ENCODE measurements at places on chromosomes 12 and 14. TPM values are rescaled to one million over a fixed set of nuclear protein-coding genes. Genes with fewer than 3 reads are reported as not detected.

The ETFBKMT gene
- total RNA-seq = 1.5 TPM

- no peaks in the 10 kb centered on the region for H3K36me3 ChIP-seq
- no peak for DNase-seq
- H3K4me3 ChIP-seq = no peak overlapping the region
- H3K4me1 ChIP-seq = no peaks in the 10 kb centered on the region
- peaks cover 8% of the 10 kb centered on the region for H3K27me3 ChIP-seq
Observed at GRCh38 chr12:14999021-14999694, 26.3 kb downstream of the PDE6H start.

DNA sequence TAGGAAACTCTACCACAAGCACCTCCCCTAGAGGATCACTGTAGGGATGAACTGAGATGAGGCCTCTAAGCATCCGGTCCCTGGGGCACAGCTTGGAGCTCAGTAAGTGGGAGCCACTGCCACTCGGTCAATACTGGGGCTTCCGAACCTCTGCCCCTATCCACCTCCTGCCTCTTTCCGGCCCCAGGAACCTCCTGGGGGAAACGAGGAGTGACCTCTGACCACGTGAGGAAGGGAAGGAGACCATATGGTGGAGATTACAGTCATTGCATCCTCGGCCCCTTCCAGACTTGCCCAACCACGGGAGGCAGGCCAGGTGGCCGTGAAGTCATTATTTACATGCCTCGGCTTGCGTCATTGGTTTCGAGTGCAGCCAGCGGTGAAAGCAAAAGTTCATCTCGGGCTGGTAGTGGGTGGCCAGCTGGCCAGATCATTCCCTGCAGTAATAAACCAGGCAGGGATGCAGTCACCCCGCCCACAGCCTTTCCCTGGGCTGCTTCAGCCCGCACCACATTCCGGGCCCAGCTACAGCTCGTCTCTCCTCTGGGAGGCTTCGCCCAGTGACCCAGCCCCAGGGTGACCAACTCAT, 65.4 kb downstream of the C14orf132 start:
- no peaks in the 10 kb centered on the region for H3K4me1 ChIP-seq
- H3K36me3 ChIP-seq = no peaks in the 10 kb centered on the region
- H3K4me3 ChIP-seq = no peak overlapping the region
- no peaks in the 10 kb centered on the region for H3K27me3 ChIP-seq
- DNase-seq = no peak

DNA sequence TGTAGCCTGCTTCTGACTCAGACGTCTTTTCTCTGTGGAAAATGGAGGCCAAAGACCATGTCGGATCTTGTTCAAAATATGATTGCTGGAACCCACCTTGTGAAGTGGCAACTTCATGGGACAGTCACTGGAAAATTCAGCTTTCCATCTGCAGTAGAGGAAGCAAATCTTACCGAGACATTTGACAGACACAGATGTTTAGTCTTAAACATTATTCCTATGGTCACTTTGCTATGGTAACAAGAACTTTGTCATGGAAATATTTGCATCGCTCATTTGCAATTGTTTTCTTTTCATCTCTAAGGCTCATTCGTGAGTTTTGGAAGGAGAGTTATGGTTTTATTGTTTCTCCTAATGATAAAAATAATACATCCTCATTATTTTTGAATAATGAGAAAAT, 98.3 kb upstream of the HIF1A start:
- no peak overlapping the region for H3K27ac ChIP-seq
- H3K4me1 ChIP-seq = peaks cover 3% of the 10 kb centered on the region
- H3K27me3 ChIP-seq = no peaks in the 10 kb centered on the region
- no peak overlapping the region for H3K4me3 ChIP-seq
- no peaks in the 10 kb centered on the region for H3K36me3 ChIP-seq

DNA sequence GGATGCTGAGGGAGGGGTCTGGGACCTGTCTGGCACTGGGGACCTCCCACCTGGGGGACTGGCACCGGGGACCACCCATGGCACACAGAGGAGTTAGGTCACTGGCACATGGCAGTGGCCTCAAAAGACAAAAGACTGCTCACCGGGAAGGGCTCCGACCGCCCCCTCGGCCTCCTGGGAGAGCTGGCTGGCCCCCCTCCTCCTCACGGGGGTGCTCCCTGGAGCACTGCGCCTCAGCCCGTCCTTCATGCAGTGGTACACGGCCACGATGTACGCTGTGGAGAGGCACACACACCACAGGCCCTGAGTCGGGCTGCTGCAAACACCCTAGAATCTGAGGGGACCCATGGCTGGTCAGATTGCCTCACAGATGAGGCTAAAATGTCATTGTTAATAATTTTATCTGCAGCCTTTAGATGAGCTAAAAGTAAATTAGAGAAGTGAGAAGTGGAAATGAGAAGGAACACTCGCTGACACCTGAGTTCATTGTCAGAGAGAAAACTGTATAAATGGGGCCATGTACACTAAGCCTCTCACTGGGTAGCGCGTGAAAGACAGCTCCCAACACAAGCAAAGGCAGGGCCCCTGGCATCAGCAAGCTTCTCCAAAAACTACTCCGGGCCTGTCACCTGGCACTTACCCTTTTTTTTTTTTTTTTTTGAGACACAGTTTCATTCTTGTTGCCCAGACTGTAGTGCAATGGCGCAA, 14.1 kb downstream of the P2RX2 start:
- DNase-seq = no peak
- no peak overlapping the region for H3K27ac ChIP-seq
- no peaks in the 10 kb centered on the region for H3K4me1 ChIP-seq
- no peak overlapping the region for H3K4me3 ChIP-seq
- H3K36me3 ChIP-seq = peaks cover 11% of the 10 kb centered on the region
- no peaks in the 10 kb centered on the region for H3K27me3 ChIP-seq

Data from Panc1 (cell line).